Sigmoid colon (tissue), 7 donors: ENCODE measurements at places on chromosomes 5 and 9. TPM values are rescaled to one million over a fixed set of nuclear protein-coding genes. Genes with fewer than 3 reads are reported as not detected.

DNA sequence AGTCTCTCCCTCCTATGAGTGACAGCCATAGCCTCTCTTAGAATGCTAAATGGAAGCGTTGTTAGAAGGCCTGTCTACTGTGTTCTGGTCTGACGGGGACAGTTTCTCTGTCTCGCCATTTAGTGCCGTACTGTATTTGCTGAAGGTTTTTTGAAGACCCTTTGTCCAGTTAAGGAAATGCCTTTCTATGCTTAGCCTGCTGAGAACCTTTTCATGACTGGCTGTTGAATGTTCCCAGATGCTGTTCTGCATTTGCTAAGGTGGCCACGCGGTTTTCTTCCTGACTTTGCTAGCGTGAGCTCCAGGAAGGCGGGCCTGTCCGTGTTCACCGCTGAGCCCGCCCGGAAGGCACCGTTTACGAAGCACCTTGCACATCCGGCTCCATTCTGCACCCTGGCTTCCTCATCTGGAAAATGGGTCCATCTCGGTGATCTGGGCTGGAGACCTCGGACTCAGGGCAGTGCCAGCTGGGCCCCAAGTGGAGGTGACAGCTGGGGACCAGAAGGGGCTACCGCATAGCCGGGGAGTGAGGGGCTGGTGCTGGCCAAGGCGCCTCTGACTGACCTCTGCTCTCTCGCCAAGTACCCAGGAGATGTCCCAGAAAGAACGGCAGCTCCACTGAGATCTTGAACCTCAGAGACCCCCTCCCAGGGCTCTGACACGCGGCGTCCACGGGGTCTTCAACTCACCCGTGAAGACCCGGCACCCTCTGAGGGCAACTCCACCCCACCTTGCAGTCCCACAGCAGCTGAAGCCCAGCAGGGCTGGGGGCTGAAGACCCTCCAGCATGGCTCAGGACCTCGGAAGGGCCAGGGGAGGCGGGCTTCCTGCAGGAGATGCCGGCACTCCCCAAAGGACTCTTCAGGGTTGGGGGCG, 52.5 kb upstream of the NKD2 start:
- no peaks in the 10 kb centered on the region for H3K36me3 ChIP-seq
- no peak overlapping the region for H3K4me3 ChIP-seq
- H3K4me1 ChIP-seq: peaks cover 20% of the 10 kb centered on the region
- no peak for DNase-seq

DNA sequence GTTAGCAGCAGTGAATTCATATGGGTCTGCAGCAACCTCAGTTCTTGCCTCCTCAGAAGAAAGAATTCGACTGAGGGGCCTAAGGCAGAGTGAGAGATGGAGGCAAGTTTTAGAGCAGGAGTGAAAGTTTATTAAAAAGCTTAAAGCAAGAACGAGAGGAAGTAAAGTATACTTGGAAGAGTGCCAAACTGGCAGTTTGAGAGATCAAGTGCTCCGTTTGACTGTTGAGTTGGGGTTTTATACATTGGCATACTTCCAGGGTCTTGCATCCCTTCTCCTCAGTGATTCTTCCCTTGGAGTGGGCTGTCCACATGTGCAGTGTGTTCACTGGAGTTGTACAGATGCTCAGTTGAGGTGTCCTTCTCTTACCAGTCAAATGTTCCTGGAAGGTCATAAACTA, 203.6 kb downstream of the SPATA31D1 start:
- no peaks in the 10 kb centered on the region for H3K36me3 ChIP-seq
- H3K4me3 ChIP-seq: no peak overlapping the region
- DNase-seq: no peak
- no peak overlapping the region for H3K27ac ChIP-seq
- H3K27me3 ChIP-seq: no peaks in the 10 kb centered on the region

GRCh38 chr9:73423891-73424290, 272.2 kb downstream of the ANXA1 start:
- DNase-seq: no peak
- H3K4me1 ChIP-seq: no peaks in the 10 kb centered on the region
- no peak overlapping the region for H3K4me3 ChIP-seq
- no peak overlapping the region for H3K27ac ChIP-seq

DNA sequence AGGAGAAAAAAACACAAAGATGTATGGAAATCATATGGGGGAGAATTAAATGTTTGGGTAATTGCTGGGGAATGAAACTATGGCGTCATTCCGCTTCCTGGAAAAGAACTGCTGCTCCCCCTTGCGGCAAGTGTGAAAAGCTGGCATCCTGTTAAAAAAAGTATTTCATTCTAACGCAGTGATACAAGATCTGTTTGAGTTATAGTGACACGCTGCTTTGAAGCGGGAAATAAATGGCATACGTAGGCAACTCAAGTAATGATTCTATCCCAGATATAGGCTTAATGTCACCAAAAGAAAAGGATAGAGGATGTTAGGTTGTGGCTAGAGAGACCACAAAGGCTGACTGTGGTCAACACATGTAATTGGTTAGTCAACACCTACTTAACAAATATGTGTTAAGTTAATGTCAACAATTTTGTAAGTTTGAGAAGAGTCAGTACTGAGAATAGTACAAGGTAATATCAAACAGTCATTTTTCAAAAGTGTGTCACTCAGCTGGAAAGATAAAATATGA, 70.2 kb upstream of the ALDH1A1 start:
- H3K27me3 ChIP-seq: no peaks in the 10 kb centered on the region
- no peaks in the 10 kb centered on the region for H3K36me3 ChIP-seq
- peak overlapping the region; percentile 61 for H3K27ac ChIP-seq
- DNase-seq: peak; percentile 75
- H3K4me1 ChIP-seq: peaks cover 13% of the 10 kb centered on the region

DNA sequence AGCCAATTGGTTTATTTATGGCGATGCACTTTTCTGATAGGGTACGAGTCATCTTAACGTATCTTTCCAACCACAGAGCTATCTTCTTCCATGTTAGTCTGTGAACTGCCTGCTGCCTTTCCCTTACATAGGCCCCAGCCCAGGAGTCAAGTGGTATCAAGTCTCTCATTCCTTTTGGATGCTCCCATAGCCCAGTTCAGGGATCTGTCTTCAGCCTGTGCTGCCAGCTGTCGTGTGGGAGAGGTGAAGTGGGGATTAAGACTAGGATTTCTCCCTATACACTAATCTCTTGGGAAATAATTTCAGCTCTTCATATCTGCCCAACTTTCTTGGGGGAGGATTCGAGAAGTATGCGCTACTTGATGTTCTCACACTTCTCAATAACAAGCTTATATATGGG, 475.7 kb downstream of the EBF1 start:
- no peaks in the 10 kb centered on the region for H3K27me3 ChIP-seq
- no peaks in the 10 kb centered on the region for H3K4me1 ChIP-seq
- H3K27ac ChIP-seq: no peak overlapping the region

Gene GDF9
- total RNA-seq: not detected
